ENCODE measurements at places on chromosomes 4 and X.

DNA sequence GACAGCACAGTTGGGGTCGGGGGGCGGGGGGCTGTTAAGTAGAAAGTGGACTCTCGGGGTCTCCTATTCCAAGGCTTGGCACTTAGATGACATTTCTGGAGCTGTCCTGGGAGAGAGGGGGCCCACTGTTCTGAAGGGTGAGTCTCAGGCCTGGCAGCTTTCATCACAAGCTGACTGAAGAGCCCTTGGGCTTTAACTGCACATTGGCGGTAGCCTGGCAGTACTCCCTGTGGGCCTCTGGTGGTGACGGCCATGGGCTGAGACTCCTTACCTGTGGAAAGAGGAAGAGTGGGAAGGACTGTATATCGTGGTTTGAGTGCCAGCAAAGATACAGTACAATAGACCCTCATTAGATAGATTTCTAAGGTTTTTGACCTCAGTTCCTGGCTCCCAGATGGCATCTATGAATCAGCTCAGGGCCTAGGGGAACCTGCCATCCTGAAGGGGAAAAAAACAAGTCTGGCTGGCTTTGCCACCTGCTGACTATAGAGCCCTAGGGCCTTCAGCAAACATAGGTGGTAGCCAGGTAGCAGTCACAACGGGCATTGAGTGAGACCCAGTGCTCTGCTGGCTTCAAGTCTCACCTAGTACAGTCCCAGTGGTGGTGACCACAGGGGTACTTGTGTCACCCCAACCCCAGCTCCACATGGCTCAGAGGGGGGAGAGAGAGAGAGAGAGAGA, 87.9 kb downstream of the ANKRD17 start:
- no peak for DNase-seq

DNA sequence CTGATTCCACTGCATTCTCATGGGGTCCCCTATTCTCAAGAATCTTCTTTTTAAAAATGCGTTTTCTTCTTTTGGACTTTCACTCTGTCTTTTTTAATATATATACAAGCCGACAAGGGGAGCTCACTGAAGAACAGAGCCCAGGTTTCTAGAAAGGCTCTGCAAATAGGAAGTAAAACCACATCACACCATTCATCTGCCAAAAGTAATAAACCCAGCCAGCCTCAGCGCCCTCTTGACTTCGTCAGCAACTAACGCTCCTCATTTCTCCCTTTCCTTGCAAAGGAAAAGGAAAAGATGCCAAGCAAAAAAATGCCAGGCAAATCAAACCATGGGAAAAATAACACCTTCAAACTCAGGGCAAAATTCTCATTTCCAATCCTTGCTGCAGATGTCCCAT, 136.4 kb downstream of the HHIP start:
- no peak for DNase-seq

DNA sequence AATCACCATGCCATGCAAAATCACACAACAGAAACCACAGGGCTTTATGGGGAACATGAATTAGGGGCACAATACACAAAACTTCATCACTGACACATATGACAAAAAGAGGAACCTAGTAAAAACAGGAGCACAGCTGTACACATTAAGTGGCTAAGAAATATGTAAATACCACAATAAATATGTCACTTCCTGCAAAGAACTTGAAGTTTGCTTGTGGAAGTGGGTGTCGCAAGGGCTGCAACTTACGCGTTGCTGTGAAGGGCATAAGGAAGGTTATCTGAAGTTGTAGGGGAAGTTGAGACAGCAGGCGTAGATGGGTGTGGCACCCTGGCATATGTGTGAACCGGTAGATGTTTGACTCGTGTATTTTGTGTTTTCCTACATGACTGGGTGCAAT, 42.4 kb downstream of the CLCN4 start:
- DNase-seq = no peak

- DNase-seq = no peak
Observed at GRCh38 chrX:54865208-54865607, 55.4 kb upstream of the TRO start.

- no peak for DNase-seq
Observed at GRCh38 chr4:146222313-146222712, 8.0 kb downstream of the REELD1 start.

DNA sequence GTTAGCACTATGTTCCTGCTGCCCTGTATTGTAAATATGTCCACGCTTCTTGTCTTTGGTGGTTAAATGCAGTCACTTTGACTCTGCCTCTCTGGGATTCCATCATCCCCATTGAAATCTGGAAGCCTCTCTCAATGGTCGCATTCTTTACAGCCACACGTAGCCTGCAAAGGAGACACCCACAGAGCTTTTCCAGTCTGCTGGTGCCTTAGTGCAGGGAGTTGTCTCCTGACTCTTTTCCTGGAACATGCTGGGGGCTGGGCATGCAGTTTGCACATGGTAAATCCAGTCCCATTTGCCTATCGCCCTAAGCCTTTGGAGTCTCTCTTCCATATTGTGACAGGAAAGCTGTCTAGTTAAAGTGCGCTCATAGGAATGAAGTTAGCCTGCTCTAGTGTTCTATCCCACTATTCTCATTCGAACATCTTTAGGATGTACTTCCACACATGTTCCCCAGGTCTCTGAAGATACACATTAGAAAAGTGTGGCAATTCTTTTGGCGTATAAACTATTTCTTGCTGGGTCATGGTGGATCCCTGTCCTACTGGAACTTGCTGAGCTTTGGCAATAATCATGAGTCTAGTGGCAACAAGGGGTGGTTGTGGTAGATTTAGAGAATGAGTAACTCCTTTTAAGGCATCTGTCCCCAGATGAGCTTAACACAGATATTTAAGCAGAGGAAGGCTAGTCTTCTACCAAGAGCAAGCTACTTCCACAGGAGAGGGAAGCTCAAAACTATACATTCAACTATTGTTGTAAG, 33.7 kb downstream of the COQ2 start:
- peak; percentile 53 for DNase-seq
